Brain (organoid and tissue), 16 donors: ENCODE measurements at places on chromosomes 12 and 14. TPM values are rescaled to one million over a fixed set of nuclear protein-coding genes. Genes with fewer than 3 reads are reported as not detected.

Gene TMTC1
- polyA plus RNA-seq: 5.4 TPM

- peak; percentile 75 for DNase-seq
Measured at GRCh38 chr12:59040656-59041055, 120.4 kb upstream of the LRIG3 start.

- DNase-seq: no peak
Measured at GRCh38 chr12:131421509-131422186, 289.2 kb upstream of the SFSWAP start.

DNA sequence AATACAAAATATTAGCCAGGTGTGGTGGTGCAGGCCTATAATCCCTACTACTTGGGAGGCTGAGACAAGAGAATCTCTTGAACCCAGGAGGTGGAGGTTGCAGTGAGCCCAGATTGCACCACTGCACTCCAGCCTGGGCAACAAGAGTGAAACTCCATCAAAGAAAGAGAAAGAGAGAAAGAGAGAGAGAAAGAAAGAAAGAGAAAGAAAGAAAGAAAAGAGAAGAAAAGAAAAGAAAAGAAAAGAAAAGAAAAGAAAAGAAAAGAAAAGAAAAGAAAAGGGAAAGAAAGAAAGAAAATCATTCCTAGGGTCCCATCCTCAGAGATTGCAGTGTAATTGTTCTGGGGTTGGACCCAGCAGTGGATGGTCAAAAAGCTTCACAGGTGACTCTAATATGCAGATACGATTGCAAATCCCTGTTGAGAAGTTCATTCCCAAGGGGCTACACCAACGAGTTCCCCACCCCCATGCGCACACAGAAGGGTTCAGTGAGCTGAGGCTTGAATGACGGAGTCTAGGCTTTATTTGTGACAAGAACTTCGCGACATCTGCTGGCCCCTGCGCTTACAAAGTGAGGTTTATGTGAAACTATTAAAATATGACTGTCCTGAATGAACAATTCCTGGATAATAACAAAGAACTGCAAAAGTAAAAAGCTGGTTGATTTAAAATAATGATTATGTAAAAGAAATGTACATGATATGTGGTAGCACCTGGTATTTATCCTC is 17.4 kb upstream of the RNASE12 start:
- no peak for DNase-seq

- no peak for DNase-seq
Measured at GRCh38 chr14:97027256-97027999, 230.2 kb downstream of the VRK1 start.
